Activated CD4-positive, CD25-positive, alpha-beta regulatory T cell (primary cell): ENCODE measurements at places on chromosomes 5 and 9.

DNA sequence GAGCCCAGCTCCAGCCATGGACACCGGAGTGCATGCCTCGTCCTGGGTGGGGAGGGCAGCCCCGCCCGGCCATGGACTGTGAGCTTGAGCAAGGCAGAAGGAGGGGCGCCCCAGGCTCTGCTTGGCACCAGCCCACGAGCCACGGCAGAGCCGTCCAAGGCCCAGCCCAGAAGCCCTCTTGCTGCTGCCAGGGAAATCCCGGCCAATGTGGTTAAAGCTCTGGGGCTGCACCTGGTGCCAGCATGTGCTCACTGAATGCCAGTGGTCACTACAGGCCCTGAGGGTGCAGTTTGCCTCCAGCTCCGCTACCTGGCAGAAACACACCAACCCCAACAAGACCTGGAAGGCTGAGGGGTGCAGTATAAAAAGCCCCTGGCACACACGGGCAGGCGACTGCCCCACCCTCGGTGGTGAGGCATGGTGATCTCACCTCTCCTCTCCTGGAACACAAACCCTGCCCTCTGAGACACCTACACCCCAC lies 11.8 kb downstream of the BRD3 start:
- DNase-seq = no peak

GRCh38 chr9:546797-547223 lies 294.7 kb upstream of the DMRT1 start:
- DNase-seq = no peak

DNA sequence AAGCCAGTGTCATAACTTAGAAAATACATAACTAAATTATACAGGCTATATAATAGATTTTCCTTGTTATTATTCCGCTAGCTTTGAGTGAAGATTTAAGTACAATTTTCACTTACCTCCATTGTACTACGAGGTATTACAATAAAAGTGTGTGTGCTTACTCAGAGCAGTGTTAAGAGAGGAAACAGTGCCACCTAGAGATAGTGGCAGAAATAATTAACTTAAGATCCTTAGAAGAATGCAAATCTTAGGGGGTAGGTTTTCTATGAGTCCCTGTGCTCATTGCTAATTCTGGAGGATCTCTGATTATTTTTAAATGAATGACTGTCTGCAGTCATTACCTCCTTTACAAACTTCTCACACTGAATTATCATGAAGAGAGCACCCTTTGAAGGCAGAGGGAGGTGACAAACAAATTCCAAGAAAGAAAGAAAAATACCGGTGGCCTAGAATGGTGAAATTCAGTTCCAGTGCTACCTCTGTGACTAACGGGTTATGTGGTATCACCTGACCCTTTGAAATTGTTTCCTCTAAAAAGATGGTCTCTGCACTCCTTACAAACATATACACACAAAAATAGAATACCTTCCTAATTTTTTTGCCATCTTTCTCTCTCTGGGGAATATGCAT lies 379.8 kb downstream of the TRIM36 start:
- no peak for DNase-seq

- peak; percentile 77 for DNase-seq
These were observed 19.4 kb downstream of the DCP2 start for GRCh38 chr5:112995764-112996618.

DNA sequence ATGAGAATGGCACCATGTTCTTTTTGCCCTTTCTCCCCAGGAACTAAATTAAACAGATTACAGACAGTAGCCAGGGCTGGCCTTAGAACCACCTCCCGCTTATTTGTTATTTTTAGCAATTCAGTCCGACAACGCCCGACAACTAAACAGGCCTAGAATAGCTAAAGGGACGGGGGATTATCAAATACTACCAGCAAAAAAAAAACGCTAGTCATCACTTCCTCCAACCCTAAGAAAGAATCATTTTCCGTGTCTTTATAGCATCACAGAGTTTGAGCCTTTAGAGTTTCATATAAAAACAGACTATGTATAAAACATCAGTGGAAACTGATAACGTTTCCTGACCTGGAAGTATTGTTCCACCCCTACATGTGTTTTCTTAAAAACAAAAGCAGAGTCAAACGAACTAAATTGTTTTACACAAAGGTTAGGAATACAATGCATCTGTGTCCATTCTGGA lies 35.3 kb downstream of the PFDN1 start:
- no peak for DNase-seq
